ENCODE measurements at places on chromosomes 1 and 21.

DNA sequence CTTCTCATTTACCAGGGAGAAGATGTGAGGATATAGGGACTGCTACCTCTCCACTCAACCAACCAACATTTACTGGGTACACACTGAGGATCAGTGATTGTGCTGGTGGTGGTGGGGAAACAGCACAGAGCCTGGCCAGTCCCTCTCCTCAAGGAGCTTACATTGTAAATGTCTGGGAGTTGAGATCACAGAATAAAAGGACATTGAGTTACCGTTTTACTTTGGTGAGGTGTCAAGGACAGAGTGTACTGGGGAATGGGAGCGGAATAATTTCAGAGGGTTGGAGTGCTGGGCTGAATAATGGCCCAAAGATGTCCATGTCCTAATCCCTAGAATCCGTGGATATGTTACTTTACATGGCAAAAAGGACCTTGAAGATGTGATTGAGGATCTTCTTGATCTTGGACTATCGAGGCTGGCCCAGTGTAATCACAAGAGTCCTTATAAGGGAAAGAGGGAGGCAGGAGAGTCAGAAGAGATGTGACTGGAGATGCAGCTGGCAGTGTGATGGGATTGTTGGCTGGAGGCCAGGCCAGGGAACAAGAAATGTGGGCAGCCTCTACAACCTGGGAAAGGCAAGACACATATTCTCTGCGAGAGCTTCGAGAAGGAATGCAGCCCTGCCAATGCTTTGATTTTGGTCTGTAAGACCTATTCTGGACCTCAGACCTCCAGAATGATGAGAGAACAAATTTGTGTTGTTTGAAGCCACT lies 26.6 kb upstream of the RWDD3 start:
- DNase-seq: no peak

DNA sequence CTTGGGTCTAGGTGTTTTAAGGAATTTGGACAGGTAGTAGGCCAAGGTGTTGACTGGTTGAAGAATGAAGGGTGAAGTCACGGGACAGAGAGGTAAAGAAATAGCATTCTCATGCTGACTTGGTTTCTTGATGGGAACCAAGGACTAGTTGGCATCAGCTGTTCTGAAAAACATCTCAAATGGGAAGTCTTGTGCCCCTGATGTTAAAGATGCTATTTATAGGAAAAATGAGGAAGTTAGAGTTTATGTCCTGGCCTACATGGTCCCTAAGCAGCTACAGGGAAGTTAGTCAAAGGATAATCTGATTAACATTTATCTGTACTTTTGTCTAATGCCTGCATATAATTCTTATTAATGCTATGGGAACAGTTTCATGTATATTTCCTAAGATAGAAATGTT lies 262.4 kb downstream of the HHIPL2 start:
- no peak for DNase-seq

GRCh38 chr1:170729225-170730002 lies 65.5 kb downstream of the PRRX1 start:
- DNase-seq: no peak

DNA sequence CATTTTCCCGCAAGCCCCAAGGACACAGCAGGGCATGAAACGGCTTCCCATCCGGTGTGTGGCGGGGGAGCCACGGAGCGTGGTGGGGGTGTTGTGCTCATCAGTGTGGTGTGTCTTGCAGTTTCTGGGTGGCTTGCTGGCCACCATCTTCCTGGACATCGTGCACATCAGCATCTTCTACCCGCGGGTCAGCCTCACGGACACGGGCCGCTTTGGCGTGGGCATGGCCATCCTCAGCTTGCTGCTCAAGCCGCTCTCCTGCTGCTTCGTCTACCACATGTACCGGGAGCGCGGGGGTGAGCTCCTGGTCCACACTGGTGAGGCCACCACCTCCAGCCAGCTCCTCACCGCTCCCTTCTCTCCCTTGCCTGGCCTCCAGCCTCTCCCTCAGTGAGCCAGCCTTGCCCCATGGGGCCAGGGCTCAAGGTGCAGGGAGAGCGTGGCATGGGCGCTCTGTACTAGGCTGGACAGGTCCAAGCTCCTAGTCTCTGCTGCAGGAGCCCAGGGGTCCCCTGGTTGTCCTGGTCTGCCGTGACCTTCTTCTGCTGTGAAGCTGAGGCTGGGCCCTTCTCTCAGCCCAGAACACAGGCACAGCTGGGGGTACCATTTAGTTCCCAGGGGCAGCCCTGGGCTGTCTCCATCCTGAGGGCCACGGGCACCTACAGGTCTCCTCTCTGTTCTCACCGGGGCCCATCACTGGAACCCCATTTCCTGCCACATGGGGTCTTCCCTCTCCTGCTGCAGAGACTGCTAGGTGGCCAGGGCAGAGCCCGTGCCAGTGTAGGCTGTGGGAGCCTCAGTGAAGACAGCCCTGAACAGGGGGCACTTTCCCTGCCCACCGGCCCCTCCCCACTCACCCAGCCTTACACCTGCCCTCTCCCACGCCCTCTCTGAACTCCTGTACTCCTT lies 12.6 kb downstream of the AGTRAP start:
- DNase-seq: no peak

DNA sequence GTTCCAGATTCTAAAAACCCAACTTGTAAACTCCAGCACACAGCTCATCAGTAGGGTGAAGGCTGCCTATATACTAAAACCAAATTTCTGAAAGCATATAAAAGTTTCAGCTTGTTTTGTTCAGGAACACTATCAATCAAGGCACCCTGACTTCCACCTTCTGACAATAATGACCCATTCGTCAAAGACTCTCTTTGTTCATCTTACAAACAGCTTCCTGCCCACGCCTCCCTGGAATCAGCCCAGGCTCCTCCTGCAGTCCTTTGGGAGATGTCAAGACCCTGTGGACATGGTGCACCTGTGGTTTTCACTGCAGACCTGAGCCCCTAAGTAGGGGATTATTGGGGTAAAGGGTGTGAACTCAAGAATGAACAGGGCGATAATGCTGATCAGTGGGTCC lies 178.9 kb upstream of the CAMK1G start:
- no peak for DNase-seq

GRCh38 chr1:169099561-169099960 lies 6.9 kb upstream of the ATP1B1 start:
- DNase-seq: no peak

GRCh38 chr1:36134505-36135329 lies 9.7 kb upstream of the COL8A2 start:
- peak; percentile 54 for DNase-seq

DNA sequence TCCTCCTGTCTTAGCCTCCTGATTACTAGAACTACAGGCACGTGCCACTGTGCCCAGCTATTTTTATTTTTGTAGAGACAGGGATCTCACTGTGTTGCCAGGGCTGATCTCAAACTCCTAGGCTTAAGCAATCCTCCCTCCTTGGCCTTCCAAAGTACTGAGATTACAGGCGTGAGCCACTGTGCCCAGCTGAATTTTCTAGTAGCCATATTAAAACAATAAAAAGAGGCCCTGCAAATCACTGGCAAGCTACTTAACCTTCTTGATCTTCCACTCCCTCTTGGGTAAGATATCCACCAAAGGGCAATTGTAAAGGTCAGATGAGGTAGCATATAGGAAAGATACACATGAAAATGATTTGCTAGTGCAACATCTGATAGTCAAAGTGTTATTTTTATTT lies 65.6 kb upstream of the SRSF10 start:
- no peak for DNase-seq

DNA sequence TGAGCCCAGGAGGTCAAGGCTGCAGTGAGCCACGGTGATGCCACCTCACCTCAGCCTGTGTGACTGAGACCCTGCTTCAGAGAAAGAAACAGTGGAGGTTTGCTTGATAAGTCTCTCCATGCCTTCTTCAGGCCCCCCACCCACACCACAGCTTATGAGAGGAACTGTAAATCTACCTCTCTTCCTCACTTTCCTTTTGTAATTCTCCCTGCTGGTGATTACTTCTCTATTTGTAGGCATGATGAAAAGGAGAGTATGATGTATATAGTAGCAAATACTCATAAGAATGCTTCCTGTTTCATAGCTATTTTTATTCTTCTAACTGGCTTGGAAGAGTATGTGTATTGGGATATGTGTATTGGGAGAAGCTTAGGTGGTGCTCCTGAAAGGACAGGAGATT lies 186.3 kb downstream of the VPS13D start:
- no peak for DNase-seq

DNA sequence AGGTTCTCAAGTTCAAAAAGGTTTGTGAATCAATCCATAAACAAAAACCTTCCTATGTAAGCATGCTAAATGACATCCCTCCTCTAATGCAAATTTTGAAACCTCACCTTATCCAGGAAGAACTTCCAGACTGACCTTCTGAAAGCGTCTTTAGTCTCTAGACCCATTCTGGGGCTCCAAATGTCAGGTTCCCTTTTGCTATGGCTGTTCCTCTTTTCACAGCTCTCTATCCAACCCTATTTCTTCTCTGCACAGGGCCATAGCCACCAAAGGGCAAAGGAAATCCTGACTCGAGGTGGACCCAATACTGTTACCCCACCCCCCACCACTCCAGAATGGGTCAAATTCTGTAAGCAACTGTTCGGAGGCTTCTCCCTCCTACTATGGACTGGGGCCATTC lies 3.4 kb downstream of the ATP1A4 start:
- no peak for DNase-seq

DNA sequence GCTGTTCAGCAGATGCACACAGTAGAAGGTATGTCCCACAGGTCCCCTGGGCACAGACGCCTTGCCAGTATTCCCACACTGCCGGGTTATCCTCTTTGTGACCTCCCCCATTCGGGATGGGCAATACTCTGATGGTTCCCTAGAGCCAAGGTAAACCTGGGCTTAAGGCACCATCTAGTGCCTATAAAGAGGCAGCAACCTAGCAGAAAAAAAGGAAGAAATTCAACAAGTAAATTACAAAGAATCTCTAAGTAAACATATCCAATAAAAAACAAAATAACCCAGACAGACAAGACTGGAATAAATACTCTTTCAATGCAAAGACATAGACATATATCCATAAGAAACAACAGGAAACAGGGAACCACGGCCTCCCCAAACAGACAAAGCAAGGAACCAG lies 39.4 kb downstream of the HSF2BP start:
- no peak for DNase-seq

DNA sequence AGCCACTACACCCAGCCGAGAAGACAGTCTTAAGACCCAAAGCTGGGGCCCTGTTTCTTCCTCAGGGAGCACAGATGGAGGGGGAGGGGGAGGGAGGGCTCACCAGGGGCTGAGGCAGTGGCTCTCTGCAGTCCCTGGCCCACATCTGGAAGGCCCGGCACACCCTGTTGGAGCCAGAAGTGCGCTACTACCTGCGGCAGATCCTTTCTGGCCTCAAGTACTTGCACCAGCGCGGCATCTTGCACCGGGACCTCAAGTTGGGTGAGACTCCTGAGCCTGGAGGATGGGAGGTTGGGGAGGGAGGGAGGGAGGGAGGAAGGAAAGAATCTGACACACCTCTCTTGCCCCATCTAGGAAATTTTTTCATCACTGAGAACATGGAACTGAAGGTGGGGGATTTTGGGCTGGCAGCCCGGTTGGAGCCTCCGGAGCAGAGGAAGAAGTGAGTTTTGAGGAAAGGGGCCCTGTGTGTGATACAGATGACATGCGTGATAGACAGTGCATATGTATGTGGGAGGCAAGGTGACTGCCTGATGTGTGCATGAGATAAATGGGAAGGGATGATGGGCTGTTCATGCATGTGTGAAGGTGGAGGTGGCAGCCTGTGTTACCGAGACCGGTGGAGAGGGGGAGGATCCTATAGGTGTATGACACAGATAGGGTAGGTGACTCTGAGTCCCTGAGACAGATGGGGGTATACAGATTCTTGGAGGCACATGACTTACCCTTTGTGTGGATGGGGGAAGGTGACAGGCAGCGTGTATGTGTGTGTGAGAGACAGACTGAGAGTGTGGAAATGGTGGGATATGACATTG lies 1.5 kb downstream of the PLK3 start:
- peak; percentile 64 for DNase-seq

- DNase-seq: no peak
Measured at GRCh38 chr1:58629031-58629462, 52.0 kb upstream of the TACSTD2 start.

- no peak for DNase-seq
Measured at GRCh38 chr1:58158016-58158415, 388.5 kb downstream of the OMA1 start.

DNA sequence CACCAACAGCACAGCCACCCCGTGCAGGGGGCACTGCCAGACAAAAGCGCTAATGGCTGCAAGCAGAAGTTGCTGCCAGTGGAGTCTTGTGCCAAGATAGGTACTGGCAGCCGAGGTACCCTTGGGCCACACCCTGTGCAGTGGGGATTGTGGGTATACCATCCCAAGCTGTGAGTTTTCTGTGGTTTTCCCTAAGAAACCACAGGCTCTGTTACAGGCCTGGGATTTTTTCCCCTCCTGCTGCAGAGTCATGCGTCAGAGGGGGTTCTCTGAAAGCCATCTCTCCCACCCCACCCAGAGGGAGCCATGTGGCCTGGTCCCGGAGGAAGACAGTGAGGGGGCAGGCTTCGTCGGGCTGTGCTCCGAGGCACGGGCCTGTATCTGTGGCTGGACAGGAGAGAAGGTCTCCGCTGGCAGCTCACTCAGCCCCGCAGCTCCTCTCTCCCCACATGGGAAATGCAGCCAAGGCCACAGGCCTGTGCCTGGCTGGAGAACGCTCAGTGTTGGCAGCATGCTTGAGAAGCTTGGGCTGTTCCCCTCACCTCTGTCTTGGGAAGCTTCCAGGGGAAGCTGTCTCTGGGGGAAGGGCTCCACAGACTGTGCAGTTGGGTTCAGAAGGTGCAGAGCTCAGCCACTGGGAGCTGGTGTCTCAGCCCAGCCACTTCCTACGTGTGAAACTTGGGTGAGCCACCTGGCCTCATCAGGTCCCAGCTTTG lies 42.5 kb downstream of the NEK2 start:
- no peak for DNase-seq

- DNase-seq: no peak
Measured at GRCh38 chr1:51281807-51282206, 45.7 kb downstream of the RNF11 start.

GRCh38 chr1:167880580-167881021 lies 33.3 kb downstream of the ADCY10 start:
- no peak for DNase-seq

- DNase-seq: no peak
Measured at GRCh38 chr1:174911606-174912005, 88.1 kb upstream of the CACYBP start.

- no peak for DNase-seq
Measured at GRCh38 chr1:225772848-225773247, 4.8 kb upstream of the SRP9 start.

DNA sequence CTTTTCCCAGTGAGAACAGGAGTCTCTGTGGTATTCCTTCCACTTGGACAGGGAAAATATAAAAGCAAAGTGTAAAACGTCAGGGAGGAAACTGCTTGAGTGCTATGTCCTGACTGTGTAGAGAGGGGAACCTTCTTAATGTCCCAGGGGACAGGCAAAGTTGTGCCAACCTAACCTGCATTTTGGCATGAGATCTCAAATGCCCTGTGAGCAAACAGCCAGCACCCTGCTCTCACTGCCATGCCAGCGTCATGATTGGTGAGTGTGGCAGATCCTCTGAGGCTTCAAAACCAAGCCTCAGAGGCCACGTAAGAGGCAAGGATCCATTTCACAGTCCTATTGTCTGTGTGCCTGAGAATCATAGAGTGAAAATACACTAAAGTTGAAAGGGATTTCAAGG lies 49.7 kb upstream of the RAP1A start:
- no peak for DNase-seq

GRCh38 chr21:21132390-21132789 lies 134.2 kb downstream of the NCAM2 start:
- no peak for DNase-seq

GRCh38 chr1:116971965-116972673 lies 29.4 kb upstream of the CD101 start:
- no peak for DNase-seq

- no peak for DNase-seq
Measured at GRCh38 chr1:30039354-30040080, 683.9 kb downstream of the MATN1 start.

Measured in activated CD4-positive, alpha-beta T cell treated with anti-CD3 and anti-CD28 coated beads for 48 hours (primary cell).